Activated naive CD4-positive, alpha-beta T cell treated with anti-CD3 and anti-CD28 coated beads, Interleukin-2, amount 10 ng/mL, durations not matched to agents 7 days and 5 days (primary cell): ENCODE measurements at places on chromosomes 5 and 9.

- H3K4me3 ChIP-seq = no peak overlapping the region
- H3K27ac ChIP-seq = no peak overlapping the region
- H3K4me1 ChIP-seq = no peaks in the 10 kb centered on the region
- DNase-seq = no peak
Measured at GRCh38 chr5:34886392-34887119, 28.7 kb downstream of the RAD1 start.

GRCh38 chr5:160057256-160057655 is 48.3 kb downstream of the TTC1 start:
- no peaks in the 10 kb centered on the region for H3K27me3 ChIP-seq
- no peaks in the 10 kb centered on the region for H3K4me1 ChIP-seq
- no peak for DNase-seq

- peaks cover 45% of the 10 kb centered on the region for H3K4me1 ChIP-seq
- no peak overlapping the region for H3K4me3 ChIP-seq
- no peak overlapping the region for H3K27ac ChIP-seq
- DNase-seq = no peak
- peaks cover 4% of the 10 kb centered on the region for H3K27me3 ChIP-seq
- H3K36me3 ChIP-seq = peaks cover 7% of the 10 kb centered on the region
Measured at GRCh38 chr5:68383888-68384310, 168.3 kb downstream of the PIK3R1 start.

GRCh38 chr5:76794871-76795270 is 24.0 kb upstream of the F2RL1 start:
- no peak for DNase-seq
- peaks cover 1% of the 10 kb centered on the region for H3K27me3 ChIP-seq
- no peak overlapping the region for H3K27ac ChIP-seq
- no peaks in the 10 kb centered on the region for H3K36me3 ChIP-seq
- H3K4me1 ChIP-seq = peaks cover 16% of the 10 kb centered on the region

DNA sequence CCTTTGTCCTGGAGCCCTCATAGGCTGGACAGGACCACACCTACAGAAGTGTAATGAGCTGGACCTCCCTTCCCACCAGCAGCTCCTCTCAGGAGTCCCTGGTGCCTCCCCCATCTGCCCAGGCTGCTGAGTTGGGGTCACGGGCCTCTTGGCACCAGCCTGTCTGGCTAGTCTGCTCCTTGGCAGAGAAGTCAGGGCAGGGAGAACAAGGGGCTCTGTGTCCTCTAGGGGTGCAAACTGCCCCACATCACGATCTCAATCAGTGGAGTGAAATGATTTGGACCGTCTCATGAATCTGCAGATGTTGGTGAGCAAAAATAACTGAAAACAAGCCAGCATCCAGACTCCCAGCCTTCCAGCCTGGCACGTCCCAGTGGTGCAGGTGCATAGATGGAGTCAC is 14.9 kb upstream of the GFPT2 start:
- no peak for DNase-seq
- H3K36me3 ChIP-seq = no peaks in the 10 kb centered on the region
- H3K27ac ChIP-seq = no peak overlapping the region

- no peaks in the 10 kb centered on the region for H3K4me1 ChIP-seq
- no peaks in the 10 kb centered on the region for H3K36me3 ChIP-seq
- no peak for DNase-seq
- H3K27me3 ChIP-seq = no peaks in the 10 kb centered on the region
- H3K27ac ChIP-seq = no peak overlapping the region
- no peak overlapping the region for H3K4me3 ChIP-seq
Measured at GRCh38 chr5:2262620-2263019, 379.9 kb upstream of the IRX4 start.

GRCh38 chr9:38047301-38048251 is 21.5 kb downstream of the SHB start:
- H3K36me3 ChIP-seq = no peaks in the 10 kb centered on the region
- peaks cover 6% of the 10 kb centered on the region for H3K27me3 ChIP-seq
- peaks cover 3% of the 10 kb centered on the region for H3K4me1 ChIP-seq

GRCh38 chr9:127455324-127455992 is 4.1 kb downstream of the LRSAM1 start:
- no peak overlapping the region for H3K4me3 ChIP-seq
- no peak overlapping the region for H3K27ac ChIP-seq
- DNase-seq = peak; percentile 57
